ENCODE measurements at places on chromosomes 13 and 19.

GRCh38 chr13:52127378-52127777, 1.5 kb downstream of the NEK5 start:
- no peak for DNase-seq

- no peak for DNase-seq
Measured at GRCh38 chr19:45978156-45978555, 4.5 kb upstream of the NOVA2 start.

DNA sequence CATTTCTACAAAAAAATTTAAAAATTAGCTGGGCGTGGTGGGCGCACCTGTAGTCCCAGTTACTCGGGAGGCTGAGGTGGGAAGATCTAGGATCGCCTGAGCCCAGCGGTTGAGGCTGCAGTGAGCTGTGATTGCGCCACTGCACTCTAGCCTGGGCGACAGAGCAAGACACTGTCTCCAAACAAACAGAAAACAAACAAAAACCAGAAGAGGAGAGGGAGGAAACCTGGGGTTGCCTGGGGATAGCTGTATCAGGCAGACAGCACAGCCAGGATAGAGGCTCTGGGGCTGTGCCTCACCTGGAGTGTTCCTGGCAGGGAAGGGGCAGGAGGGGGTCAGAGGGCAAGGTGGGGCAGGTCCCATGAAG, 2.6 kb upstream of the POLR2E start:
- no peak for DNase-seq

DNA sequence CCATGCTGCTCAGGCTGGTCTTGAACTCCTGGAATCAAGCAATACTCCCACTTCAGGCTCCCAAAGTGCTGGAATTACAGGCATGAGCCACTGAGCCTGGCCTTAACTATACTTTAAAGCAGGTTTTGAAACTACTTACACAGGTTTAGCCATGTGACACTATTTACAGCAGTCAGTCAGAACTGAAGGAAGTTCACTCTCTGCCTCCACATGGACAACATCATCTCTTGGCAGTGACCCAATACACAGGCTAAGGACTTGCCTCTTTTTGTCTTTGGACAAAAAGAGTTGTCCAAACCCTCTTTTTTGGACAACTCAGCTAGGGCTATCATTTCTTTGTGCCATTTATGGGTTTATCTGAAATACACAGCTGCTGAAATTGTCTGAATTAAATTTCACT, 89.0 kb upstream of the CLDN10 start:
- no peak for DNase-seq

- DNase-seq, result no peak
Measured at GRCh38 chr19:33399081-33399744, 25.7 kb downstream of the CEBPG start.

DNA sequence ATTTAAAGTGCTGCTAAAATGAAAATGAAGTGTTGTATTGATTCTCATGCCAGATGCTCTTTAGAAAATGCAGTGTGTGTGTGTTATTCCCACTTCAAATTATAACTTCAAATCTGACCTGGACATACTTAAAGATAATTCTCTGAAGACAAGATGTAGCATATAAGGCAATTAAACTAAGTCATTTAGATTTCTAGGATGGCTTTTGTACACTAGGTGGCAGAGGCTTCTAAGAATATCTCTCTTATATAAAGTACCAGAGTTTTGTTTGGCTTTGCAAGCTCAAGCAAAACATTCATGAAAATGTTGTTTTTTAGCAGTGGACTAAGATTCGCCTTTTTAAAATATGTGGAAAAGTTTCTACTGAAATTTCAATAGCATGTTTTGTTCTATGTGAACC, 407.2 kb downstream of the GPC5 start:
- no peak for DNase-seq

- DNase-seq, result no peak
Measured at GRCh38 chr13:53691417-53691816, 662.8 kb downstream of the OLFM4 start.

DNA sequence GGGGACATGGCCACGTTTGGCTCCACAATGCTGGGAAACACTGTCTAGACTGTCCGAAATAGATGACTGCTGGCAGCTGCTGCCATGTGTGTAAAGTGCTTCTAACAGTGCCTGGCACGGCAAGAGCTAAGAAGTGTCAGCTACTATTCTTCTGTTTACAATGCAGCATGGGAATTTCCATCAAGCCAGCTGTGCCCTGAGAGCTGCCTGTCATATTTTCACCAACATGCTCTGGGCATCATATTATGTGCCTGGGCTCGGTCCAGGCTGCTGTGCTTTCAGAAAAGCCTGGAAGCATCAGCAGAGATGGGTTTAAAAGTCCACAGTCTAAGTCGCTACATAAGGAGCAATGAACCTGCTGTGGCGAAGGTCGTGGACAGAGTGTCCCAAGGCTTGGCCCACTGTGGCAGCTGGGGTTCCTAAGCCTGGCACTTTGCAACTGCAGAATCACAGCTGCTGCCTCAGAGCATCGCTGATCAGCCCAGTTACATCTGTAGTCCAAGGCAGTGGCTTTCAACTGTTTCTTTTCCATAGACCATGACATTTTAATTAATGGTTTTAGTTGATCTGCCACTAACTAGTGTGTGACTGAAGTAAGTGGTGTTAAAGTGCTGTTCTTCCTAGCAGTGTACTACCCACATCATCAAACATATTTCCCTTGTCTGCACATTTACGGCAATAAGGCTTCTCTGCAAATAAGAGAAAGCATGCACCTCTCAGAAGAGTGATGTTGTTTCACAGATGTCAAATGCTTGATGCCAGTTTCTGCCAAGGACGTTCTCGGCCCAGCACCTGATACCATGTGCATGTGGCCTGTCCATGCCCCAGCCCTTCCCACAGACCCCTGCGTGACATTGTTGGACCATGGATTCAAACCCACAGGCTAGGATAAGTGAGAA, 95.7 kb upstream of the C1QTNF9B start:
- no peak for DNase-seq
